Mucosa of gallbladder (tissue), 1 donor: ENCODE measurements at places on chromosomes 5 and 9.

DNA sequence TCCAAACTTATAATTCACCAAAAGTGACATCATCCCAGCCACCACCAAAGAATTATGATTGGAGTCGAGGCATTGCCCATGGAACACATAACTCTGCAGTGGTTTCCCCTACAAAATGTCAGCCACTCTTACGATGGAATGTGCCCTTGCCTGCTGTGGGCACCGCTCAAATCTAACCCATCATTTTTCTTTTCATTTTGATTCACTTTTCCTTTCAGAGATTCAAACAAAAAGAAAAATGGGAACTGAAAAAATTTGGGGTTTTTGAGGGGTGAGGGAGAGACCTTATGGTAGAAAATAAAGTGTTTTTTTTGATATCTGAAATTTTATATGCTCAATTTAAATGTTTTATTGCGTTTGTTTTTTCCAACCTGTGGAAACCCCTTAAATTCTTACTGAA lies 28.1 kb downstream of the SMARCA2 start:
- DNase-seq = no peak

DNA sequence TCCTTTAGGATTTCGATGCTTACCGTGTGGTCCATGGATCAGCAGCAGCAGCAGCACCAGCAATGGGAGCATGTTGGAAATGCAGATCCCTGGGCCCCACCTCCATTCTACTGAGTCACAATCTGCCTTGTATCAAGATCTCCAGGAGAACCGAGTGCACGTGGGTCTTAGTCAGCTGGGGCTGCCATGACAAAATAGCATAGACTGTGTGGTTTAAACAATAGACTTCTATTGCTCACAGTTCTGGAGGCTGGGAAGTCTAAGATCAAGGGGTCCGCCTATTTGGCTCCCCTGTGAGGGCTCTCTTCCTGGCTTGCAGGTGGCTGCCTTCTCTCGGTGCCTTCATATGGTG lies 1.3 kb upstream of the PROP1 start:
- DNase-seq = no peak

- DNase-seq = peak; percentile 62
Measured at GRCh38 chr5:163408311-163408923, 29.0 kb upstream of the CCNG1 start.

DNA sequence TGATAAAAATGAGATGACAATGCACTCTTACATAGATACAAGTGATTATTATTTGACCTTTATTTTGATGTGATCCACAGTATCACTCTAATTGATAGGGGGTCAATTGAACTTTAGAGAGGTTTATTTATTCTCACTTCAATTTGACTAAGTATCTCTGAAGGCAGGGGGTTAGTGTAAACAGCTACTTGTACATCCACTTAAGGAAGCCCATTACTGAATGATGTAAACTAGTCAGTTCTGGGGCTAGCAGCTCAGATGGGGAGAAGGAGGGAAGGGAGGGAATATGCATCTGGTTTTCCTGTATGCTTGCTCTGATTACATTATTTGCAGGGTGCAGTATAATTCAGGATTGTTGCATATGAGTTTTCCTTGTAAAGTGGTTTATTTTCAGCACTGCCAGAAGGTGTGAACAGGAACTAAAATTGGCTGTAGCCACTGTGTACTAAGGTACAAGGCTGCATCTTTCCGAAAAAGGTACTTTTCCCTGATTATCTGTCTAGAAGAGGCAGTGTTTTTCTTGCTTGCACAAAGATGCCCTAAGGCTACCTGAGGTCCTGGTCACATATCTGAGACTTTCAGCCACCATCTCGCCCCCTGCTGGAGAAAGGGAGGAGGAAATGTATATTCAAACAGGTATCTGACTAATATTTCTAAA lies 51.2 kb downstream of the MRPS27 start:
- peak; percentile 53 for DNase-seq

DNA sequence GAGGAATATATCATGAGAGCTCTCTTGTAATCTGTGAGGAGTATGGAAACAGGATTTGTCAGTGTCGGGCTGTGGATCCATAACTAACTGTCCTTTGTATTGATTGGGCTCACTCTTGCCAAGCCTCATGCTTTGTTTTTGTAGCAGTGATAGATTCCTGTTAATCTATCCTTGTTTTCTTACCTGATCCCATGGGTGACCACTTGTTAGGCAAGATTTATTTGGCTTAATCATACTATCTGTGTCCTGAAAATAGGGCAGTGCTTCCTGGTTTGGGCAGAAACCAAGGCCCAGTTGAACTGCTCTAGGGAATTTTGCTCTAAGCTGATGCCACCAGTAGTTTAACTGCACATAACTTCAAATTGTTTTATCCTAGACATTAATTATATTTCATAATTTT lies 6.1 kb downstream of the NDFIP1 start:
- DNase-seq = peak; percentile 46
